C1 segment of cervical spinal cord (tissue), 14 donors: ENCODE measurements at places on chromosomes 3 and 15.

DNA sequence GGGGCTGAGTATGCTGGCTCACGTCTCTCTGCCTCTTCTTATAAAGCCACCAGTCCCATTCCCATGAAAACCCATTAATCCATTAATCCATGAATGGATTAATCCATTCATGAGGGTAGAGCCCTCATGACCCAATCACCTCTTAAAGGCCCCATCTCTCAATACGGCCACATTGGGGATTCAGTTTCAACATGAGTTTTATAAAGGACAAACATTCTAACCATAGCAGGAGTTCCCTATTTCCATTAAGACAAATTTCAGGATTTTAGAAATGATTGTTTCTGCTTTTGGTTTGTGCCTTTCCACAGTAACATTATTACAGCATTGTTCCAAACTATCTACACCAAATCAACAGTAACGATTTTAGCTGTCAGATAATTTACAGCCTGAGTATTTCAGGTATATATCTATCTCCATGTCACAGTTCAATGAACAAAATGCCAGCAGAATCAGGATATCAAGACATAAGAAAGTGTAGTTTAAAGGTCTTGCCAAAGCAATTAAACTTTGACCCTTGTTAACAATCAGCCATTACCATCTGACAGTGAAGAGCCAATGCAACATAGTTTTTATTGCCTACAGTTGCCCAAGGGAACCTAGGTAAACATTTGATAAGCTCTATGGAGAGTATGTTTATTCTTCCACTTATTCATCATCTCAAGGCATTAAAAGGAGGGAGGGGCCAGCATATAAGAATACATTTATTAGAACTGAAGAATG is 3.8 kb downstream of the TSPAN3 start:
- DNase-seq = no peak

- DNase-seq = no peak
These were observed 6.0 kb downstream of the PLIN1 start for GRCh38 chr15:89673165-89673512.

DNA sequence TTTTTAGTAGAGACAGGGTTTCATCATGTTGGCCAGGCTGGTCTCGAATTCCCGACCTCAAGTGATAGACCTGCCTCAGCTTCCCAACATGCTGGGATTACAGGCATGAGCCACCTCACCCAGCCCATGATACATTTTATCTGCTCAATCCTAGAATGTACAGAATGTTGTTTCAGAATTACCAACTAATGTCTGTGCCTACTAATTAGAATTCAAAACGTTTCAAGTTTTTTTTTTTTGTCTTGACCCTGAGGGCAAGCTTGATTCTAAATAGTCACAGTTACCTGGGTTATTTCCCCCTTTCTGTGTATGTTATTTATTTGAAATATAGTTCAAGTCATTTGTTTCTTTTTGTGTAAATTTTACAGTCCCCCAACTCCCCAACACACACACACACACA is 5.3 kb upstream of the KIF23 start:
- DNase-seq = no peak

DNA sequence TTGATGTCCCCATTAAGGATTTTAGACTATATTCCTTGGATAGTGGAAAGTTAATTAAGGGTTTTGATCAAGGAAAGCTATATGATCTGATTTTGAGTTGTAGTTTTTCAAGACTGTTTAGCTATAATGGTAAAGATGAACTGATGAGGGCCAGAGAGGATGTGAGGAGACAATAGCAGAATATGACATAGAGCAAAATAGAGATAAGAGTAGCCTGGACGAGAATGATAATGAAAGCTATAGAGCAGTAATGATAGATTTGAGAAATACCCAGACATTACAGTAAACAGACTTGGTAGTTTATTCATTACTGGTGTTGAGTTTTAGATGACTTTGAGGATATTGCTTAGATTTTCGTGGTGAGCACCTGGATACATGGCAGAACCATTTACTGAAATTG is 3.8 kb downstream of the SUCNR1 start:
- no peak for DNase-seq

DNA sequence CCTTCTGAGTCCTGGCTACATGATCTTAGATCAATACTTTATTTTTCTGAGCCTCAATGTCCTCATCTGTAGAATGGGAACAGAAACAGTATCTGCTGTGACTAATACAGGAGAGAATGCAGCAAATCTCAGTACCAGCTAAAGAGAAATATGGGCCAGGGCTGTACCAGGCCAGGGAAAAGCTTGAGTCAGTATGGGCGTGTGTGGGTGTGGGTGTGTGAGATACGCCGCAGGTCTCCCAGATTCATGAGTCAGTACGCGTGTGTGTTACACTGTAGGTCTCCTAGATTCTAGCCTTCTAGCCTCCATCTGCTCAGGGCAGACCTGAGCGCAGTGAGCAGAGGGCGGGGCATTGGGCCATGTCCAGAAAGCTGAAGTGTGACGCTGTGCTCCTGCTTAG is 15.2 kb downstream of the GNAI2 start:
- no peak for DNase-seq

DNA sequence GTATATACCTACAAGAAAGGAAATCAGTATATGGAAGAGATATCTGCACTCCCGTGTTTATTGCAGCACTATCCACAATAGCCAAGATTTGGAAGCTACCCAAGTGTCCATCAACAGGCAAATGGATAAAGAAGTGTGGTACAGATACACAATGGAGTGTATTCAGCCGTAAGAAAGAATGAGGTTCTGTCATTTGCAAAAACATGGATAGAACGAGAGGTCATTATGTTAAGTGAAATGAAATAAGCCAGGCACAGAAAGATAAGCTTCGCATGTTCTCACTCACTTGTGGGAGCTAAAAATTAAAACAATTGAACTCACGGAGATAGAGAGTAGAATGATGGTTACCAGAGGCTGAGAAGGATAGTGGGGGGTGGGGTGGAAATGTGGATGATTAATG is 53.1 kb downstream of the FAM81A start:
- DNase-seq = no peak

GRCh38 chr3:38157595-38157994 is 7.7 kb upstream of the OXSR1 start:
- no peak for DNase-seq

DNA sequence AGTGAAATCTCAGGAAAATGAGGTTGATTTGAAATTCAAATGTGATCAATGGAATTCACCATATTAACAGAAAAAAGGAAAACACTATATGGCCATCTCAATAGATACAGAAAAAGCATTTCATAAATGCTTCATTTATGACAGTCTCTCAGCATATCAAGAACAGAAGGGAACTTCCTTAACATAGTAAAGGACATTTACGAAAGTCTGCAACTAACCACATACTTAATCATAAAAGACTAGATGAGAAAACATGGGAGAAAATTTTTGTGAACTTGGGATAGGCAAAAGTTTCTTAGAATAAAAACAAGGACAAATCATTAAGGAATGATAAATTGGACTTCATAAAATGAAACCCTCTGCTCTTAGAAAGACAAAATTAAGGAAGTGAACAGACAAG is 24.7 kb upstream of the TIPARP start:
- no peak for DNase-seq

- no peak for DNase-seq
These were observed 13.5 kb upstream of the MECOM start for GRCh38 chr3:169676925-169677537.

- DNase-seq = no peak
These were observed 22.7 kb upstream of the ATP2B2 start for GRCh38 chr3:10528046-10528445.

DNA sequence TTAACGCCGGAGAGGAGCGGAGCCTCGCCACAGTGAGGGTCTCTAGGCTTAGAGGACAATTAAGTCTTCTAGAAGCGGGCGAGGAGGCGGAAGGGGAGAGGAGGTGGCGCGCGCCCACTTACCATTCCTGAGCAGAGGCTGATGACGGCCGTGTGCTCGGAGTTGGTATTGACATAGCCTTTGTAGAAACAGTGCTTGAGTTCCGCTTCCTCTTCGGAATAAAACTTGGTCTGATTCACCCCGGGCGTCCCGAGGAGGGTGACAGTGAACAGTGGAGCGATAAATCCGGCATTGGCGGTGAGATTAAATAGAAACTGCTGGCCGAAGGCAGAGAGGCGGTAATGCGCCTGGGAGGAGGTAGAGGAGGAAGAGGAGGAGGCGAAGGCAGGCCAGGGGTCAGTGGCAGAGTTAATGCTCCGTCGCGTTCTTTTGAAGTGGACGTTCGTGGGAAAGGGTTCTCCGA is 1.3 kb downstream of the ADAMTS9 start:
- DNase-seq = no peak

- no peak for DNase-seq
These were observed 38.4 kb upstream of the TUSC7 start for GRCh38 chr3:116671151-116671550.
